C1 segment of cervical spinal cord (tissue), 14 donors: ENCODE measurements at places on chromosomes 13 and 19.

DNA sequence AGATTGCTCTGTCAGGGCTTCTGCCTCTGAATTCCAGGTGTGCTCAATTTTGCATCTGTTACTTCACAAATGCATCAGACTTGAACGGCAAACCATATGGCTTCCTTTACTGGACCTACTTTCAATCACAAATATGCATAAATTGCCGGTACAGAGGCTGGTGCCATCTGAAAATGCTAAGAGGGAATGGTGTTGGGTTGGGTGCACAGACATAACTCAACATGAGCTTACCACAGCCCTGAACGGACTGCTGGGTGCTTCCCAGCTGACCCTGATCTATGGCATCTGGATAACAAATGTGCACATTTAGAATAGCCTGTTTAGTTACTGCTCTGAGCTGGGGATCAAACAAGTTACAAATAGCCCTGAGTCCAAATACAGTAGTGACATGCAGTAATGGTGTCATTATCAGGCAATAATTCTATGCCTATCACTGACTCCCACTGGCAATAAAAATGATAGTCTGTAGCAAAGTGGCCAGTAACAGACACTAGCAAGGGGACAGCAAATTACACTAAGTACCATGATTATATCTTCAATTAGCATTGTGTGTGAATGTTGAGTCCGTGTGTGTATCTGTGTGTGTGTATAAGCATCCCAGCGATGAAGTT lies 927.3 kb downstream of the DIAPH3 start:
- no peak for DNase-seq

DNA sequence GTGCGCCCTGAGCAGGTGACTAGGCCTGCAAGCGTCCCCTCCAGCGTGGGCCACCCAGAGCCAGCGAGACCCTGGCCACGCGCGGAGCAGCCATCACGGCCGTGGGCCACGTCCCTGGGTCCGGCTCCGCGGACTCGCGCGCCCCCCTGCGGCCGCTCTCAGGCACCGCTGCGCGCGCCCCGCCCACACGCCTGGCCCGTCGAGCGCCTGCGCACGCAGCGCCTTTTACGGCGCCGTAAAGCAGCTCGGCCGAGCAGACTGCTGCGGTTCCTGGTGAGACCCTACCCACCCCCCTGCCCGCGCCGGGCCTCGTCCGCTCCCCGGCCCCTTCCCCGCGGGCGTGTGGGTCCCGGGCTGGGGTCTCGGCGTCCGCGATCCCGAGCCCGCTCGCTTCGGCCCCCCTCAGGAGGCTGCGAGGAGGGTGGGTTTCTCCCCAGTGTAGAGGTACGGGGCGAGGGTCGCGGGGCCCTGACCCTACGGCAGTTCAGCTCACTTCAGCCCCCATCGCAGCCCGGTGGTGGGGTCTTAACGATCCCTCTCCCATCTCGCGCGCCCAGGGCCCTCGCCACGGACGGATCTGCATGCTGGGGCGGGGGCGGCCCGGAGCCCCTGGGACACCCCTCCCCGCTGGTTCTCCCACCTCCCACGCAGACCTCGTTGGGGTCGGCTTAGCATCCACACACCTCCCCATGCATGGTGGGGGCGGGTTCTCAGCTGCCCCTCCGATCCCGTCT lies at the start of gene TRAPPC5:
Gene TRAPPC5 (plus strand): TSS at position 228 of the 734 bp plus-strand sequence. CDS start 1,421 bp downstream, outside the sequence.
- DNase-seq: peak; percentile 28

DNA sequence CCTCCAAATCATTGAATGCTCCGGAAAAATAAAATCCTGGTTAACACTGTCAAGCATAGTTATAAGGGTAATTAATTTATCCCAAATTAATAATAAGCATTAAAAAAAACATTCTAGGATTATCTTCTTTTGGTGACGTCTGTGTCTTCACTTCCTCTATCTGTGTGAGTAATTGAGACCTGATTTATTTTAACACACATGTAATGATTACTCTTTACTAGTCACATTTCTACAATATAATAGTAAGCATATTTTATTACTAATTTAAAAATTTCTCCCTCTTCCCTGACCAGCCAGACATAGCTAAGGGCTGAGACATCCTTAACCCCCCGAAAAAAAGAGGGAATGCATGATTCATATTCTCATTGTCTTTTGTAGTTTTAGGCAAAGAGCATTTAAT lies 2.3 kb downstream of the FNDC3A start:
- no peak for DNase-seq

- no peak for DNase-seq
Observed at GRCh38 chr13:43077046-43077445, 53.7 kb downstream of the DNAJC15 start.

DNA sequence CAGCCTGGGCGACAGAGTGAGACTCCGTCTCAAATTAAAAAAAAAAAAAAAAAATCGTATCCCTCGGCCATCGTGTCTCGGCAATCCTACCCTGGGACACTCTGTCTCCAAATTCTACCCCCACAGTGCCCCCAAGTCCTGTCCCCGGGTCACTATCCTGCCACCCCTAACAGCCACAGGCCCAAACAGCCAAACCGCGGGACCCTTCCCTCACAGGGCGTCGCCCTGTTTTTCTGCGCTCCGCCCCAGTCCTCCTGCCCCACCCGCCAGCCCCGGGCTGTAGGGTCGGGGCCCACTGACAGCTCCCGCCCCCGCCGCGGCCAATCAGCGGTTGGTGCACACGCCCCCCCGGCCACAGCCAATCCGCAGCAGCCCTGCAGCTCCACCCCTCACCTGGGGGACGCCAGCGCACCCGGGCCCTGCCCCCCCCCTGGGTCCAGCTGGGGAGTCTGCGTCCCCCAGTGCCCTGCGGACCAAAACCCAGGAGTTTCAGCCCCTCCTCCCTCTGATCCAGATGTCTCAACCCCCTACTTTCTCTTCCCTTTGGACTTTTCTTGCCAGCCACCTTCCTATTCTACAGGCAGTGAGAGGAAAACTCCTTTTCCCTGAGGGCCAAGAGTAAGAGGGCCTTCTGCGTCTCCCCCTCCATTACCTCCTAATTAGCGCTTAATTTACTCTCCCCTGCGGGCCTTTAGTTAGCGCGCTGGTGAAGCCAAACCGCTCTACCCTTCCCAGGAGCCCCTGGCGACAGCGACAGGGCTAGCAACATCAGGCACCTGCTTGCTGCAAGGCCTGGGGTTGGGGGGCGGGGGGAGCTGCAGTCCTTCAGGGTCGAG lies 1.5 kb upstream of the BCAT2 start:
- peak; percentile 19 for DNase-seq

DNA sequence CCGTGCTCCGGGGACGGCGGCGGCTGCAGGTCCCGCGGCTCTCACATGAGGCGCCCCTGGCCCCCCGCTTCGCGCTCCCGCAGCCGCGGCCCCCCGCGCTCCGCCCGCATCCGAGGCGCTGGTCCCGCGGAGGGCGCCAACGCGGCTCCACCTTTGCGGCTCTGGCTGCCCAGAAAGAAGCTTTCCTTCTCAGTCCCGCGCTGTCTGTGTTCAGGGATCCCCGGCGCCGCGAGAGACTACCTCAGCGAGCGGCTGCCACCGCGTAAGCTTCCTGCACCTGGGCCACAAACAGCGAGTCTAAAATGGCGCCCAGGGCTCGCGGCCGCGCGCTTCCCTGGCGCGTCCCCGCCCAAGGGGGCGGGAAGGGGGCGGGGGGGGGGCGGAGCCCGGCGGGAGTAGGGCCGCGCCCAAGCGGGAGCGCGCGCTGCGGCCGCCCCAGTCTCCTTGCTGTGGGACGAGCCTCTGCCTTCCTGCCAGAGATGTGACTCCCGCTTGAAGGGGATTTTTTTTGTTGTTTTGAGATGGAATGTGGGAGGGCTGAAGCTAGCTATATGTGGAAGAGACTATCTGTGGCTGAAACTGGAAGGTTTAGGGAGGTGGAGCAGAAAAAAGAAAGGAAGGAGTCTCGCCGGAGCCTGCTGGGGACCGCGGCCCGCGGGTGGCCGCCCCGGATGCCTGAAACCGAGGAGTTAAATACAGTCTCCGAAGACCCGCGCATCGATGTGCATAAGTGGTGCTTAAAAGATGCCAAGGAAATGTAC lies at the start of gene FBXL3:
Gene FBXL3 (minus strand): TSS at position 299 of the 761 bp plus-strand sequence. CDS start 5,299 bp downstream, outside the sequence.
- DNase-seq: peak; percentile 88

DNA sequence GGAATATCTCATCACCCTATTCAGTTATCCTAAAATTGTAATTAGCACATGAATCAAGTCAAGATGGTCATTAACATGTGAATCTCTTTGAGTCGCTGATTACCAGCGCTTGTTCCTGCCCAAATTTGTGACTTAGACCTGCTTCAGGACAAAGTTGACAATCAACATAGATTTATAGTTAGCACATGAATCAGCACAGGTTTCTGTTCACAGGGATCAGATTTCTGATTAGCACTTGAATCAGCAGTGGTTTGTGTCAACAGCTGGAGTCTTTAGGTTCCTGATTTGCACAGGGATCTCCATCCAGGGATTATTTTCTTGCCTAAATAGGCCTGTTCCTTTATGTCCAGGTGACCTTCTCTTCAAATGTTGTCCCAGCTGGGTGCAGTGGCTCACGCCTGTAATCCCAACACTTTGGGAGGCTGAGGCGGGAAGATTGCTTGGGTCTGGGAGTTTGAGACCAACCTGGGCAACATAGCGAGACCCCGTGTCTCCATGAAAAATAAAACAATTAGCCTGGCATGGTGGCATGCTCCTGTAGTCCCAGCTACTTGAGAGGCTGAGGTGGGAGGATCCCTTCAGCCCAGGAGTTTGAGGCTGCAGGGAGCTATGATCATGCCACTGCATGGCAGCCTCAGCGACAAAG lies 3.8 kb upstream of the LRFN3 start:
- no peak for DNase-seq

DNA sequence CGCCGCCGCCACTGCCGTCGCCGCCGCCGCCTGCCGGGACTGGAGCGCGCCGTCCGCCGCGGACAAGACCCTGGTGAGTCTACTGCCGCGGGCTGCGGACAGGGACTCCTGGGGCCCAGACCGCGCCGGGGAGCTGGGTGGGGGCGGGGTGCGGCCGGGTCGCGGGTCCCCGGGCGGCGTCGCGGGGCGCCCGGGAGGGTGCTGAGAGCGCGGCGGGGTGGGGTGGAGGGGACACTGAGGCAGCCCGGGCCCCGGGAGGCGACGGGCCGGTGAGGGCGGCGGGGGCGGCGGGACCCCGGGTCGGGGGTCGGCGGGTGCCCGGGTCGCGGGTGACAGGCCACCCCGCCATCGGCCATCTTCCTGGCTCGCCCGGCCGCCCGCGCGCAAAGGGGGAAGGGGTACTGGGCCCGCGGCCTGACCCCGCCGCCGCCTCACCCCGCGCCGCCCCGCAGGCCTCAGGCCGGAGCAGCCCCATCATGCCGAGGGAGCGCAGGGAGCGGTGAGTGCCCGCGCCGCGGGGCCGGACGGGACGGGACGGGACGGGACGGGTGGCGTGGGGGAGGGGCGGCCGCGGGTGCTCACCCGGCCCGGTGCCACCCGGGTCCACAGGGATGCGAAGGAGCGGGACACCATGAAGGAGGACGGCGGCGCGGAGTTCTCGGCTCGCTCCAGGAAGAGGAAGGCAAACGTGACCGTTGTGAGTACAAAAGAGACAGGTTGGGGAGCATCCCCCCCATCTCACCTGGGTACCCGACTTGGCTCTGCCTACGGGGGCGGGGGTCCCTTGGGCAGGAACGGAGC lies 489 bp downstream of the CCNE1 start:
- DNase-seq: no peak

GRCh38 chr13:21079221-21079620 lies 17.8 kb upstream of the LATS2 start:
- no peak for DNase-seq

DNA sequence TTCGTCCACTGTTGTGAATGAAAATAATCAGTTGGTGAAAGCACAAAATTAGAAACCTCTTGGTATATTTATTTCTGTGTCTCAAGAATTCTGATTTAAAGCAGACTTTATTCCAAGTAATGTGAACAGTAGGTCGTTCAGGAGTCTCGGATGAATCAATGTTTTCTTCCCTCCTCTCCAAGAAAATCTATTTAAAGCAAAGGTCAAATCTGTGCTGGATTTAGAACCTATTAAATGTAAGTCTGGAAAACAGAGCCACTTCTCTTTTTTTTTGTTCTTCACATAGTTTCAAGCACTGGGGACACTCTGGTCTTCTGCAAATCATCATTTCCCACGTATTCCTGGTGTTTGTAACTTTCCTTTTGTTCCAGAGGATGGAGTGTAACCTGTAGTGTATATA lies 312.7 kb downstream of the ATP8A2 start:
- DNase-seq: no peak

DNA sequence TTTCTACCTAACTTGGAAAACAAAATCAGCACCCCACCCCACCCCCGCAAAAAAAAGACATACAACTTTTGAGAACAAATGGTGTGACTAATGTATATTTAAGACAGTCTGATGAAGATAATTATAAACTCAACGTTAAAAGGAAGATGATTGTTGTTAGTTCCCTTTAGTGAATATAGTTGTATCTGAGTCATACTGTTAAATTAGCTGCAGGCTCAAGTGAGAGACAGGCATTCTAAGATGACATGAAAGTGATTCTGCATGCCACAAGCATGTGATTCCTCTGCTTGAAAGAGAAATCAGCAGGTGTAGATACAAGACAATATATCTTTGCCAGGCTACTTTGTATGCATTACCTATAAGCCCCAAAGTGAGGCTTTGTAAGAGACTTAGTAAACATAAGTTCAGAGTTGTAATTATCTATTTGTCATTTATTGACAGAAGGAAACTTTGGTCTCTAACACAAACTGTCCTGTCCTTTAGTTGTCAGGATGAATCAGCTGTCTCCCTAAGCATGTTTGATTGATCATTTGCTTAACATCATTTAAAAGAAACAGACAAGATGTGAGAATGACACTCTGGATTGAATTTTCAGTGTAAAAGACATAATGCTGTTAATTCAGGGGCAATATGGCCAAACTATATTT lies 319.4 kb upstream of the HTR2A start:
- DNase-seq: no peak

DNA sequence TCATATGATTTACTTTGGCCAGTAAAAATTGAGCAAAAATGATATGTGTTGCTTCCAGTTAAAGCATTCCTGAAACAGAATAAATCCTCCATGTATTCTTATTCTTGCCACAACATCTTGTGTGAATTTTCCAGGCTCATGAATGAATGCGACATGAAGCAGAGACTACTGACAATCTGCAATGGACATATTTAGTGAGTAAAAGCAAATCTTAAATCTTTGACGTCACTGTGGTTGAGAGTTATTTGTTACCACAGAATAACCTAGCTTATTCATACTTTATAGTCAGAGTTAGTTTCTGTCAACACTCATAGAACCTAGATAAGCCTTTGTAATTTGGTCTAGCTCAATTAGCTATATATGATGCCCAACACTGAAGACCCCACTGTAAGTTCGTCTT lies 1443.1 kb downstream of the PCDH9 start:
- no peak for DNase-seq

- DNase-seq: no peak
Observed at GRCh38 chr19:7617735-7618134, 11.6 kb downstream of the XAB2 start.

DNA sequence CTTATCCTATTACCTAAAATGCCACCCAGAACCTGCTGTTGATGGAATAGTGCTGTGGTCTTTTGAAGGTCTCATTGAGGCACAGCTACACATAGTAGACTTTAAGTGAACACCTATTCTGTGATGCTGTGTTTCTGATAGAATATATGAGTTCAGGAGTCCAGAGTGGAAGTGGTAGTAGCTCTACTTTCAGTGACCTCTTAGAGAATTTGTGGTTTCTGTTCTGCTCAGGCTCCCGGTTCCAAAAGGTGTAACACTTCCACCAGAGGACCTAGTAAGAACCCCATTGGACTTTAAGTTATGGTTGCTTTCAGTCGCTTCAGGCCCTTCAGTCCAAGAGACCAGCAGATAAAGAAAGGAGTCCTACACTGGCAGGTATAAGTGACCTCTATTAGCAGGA lies 11.4 kb upstream of the MYCBP2 start:
- DNase-seq: no peak

GRCh38 chr13:27040826-27041108 lies 130.8 kb downstream of the USP12 start:
- DNase-seq: no peak

- no peak for DNase-seq
Observed at GRCh38 chr13:66402066-66402465, 828.1 kb downstream of the PCDH9 start.

- DNase-seq: no peak
Observed at GRCh38 chr19:15136234-15136954, 29.2 kb downstream of the SYDE1 start.
